ENCODE measurements at places on chromosomes 6 and 20.

- no peak for DNase-seq
Observed at GRCh38 chr6:727856-728255, 34.9 kb upstream of the EXOC2 start.

DNA sequence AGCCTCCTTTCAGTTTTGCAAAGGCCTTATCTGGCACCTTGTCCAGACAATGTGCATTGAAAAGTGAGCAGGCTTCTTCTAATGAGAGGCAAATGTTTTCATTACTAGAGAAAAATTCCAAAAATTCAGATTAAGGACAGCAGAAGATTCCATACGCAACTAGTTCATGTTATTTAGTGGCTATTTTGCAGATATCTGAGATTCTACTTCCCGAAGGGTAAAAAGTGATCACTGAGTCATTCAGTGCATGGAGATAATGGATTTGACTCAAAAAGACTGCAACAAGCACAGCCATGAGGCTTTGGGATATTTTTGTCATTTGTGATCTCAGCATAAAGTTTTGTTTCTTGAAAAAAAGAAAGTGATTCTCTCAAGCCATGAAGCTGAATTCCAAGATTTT, 29.9 kb downstream of the METTL24 start:
- peak; percentile 29 for DNase-seq

- DNase-seq = no peak
Observed at GRCh38 chr6:617456-618100, 39.3 kb downstream of the HUS1B start.

GRCh38 chr20:44590980-44591778, 8.8 kb downstream of the PKIG start:
- no peak for DNase-seq

GRCh38 chr6:15547400-15547799, 115.4 kb downstream of the DTNBP1 start:
- DNase-seq = no peak

DNA sequence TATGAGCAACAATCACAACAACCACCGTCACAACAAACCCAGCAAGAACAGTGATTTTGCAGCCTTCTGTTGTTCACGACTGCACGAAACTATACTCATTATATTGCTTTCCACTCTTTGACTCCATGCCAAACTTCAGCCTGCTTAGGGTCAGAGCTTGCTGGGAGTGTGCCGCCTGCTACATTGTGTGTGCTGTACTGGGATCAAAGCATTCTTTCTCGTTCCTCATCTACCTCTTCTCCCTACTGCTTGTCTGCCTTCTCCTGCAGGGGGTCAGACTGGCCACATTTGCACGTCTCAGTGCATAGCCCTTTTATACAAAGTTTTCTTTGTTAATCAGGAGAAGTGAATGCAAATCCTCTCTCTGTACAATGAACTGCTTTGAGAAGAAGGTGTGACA, 401.6 kb upstream of the CITED2 start:
- peak; percentile 58 for DNase-seq

DNA sequence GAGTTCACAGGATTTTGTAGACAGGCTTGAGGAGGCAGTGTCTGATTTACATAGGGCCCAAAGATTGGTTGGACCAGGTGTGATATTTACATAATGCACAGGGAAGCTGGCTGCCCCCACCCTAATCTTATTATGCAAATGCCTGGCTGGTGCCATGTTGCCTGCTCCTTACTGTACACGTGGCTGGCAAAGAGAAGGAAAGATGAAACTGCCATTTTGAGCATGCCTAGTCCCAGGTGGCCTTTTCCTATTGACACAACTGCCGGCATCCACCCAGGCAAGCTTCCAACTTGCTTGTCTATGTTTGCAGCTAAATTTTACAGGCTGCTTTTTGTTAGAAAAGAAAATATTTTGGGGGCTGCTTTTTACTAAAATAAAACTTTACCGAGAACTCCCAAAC, 174.6 kb downstream of the LMBRD1 start:
- DNase-seq = no peak

DNA sequence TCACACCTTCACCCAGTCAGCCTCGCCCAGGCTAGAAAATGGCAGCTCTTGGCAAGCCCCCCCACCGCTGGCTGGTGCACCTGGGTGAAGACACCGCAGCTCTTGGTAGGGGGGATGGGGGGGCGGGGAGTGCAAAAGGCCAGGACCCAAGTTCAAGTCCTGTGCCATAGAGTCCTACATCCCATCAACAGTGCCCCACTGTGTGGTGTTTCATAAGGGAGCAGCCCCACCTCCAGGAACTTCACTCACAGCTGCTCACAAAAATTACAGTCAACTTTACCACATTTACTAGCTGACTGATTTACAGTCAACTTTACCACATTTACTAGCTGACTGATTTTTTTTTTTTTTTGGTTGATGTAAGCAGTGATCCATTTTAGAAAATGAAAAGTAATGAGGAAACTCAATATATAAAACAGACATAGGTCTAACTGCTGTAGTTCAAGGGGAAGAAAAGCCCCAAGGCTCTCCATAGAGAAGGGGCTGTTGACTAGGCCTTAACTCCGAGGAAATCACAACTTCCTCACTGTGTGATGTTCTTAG, 208.9 kb upstream of the SNX9 start:
- DNase-seq = no peak

GRCh38 chr6:166934174-166934573, 22.2 kb downstream of the RNASET2 start:
- no peak for DNase-seq

DNA sequence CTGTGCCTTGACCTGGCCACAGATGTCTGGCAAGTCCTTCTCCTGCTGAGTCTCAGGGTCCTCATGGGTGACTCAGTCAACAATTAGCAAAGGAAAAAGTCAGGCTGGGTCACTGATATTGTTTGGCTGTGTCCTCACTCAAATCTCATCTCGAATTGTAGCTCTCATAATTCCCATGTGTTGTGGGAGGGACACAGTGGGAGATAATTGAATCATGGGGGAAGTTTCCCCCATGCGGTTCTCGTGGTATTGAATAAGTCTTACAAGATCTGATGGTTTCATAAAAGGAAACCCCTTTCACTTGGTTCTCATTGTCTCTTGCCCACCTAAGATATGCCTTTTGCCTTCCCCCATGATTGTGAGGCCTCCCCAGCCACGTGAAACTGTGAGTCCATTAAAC, 45.7 kb downstream of the PREX1 start:
- no peak for DNase-seq

- peak; percentile 93 for DNase-seq
Observed at GRCh38 chr6:44800171-44800783, 412.8 kb downstream of the CDC5L start.

DNA sequence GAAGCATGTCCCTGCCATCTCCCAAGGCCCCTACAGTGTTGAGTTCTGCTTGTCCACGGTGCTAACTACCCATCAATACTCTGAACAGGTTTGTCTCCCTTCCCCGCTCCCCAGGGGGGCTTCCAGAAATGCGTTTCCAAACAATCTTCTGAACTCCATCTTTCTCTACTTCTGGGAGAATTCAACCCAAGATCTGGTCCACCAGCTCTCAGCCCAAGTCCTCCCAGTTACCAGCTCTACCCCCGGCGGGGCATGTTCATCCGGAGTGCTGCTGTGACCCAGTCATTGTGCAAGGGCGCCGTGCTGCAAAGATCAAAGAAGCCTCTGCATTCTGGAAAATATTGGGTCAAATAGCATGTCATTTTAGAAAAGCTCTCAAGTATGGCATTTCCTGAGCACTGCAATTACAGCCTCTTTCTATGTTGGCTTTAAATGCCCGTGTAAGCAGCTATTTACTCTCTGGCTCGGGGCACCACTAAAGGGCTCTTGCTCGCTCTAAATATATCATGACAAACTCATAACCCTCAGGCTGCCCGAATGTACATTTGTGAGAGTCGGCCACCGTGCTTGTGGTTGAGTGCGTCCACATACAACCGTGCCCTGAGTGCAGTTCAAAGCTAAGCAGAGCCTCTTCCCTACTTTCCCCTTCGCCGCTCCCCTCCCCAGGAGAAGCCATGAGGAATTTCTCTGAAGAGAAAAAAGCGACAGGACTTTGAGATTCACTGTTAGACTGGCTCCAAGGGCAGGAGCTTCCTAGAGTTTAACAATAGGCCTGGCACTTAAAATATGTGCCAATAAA, 71.6 kb downstream of the BANF2 start:
- no peak for DNase-seq

DNA sequence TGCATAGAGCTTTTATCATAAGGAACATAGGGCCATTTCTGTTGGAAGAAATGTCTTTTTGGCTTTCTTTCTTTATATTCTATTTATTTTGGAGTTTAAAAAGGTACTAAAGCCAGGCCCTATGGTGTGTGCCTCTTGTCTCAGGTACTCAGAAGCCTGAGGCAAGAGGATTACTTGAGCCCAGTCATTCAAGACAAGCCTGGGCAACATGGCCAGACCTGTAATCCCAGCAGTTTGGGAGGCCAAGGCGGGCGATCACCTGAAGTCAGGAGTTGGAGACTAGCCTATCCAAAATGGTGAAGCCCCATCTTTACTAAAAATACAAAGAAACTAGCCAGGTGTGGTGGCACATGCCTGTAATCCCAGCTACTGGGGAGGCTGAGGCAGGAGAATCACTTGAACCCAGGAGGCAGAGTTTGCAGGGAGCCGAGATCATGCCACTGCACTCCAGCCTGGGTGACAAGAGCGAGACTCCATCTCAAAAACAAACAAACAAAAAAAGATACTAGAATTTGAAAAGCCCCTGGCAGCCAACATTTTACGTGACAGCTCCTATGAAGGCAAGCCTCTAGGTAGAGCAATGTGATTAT, 80.0 kb downstream of the CBFA2T2 start:
- no peak for DNase-seq

GRCh38 chr6:109298605-109299264, 83.5 kb downstream of the CD164 start:
- DNase-seq = no peak

GRCh38 chr6:144895313-144896278, 610.5 kb downstream of the UTRN start:
- no peak for DNase-seq

DNA sequence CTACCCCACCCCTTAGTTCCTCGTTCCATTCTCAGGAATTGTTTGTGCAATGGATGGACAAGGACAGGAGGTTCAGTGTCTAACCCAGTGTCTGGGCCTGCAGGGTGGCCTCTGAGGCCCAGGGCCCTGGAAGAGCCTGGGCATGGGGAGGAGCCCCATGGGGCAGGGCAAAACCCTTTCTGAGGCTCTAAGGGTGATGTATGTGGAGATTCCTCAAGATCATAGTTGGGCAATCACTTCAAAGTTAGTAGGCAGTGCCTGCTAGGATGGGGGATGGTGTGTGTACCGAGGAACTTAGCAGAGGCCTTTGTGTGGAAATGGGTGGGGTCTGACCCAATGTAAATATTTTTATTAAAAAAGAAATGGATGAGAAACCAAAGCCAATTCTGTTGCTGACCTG, 6.7 kb upstream of the C2 start:
- DNase-seq = no peak

- no peak for DNase-seq
Observed at GRCh38 chr6:163955756-163956155, 541.2 kb downstream of the QKI start.

GRCh38 chr6:44224029-44224964, 902 bp downstream of the SLC29A1 start:
- DNase-seq = peak; percentile 28

DNA sequence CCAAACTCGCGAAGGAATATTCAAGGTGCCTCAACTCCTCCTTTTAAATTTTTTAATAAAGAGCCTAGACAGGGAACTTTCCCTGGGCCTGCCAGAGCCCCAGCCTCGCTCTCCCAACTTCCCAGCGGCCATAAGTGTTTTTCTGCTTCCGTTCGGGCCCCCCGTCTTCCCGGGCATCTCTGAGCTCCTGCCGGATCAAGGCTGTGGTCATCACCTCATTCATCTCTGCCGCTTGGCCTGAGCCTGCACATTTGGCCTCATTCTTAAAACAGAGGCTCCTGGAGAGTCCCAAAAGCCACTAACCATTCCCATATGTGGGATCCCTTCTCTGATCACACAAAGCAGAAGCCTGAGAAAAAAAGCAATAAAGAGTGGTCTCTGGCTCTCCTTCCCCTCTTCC, 969.1 kb upstream of the DEFB115 start:
- no peak for DNase-seq

DNA sequence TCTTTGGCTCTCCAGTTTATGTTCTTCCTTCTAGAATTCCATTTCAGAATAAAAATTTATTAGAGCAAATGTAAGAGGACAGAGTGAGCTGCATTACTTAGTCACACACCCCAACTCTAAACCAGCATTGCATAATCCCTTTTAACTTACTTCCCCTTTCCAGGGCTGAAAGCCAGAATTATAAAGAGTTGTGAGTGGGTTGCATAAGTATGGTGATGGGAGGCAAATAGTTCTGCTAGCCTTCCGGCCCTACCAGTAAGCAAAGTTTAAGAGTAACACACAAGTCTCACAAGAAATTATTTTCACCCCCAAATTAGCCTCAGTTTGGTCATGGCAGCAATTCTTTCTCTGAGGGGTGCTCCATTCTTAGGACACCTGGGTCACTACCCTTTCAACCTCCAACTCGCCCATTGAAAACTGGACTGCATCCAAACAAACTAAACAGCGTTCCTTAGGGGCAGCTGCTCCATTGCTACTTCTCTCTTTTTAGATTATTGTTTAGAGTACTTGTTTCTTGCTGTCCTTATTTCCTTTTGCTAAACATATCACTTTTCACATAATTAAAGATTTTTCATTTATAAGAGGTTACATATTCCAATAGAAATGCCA, 1.6 kb downstream of the KIAA0408 start:
- DNase-seq = peak; percentile 50

GRCh38 chr6:168469521-168469920, 28.5 kb downstream of the SMOC2 start:
- DNase-seq = no peak

- no peak for DNase-seq
Observed at GRCh38 chr6:21214738-21215448, 378.7 kb upstream of the SOX4 start.

- DNase-seq = peak; percentile 78
Observed at GRCh38 chr20:50339466-50339901, 148.9 kb downstream of the CEBPB start.

- DNase-seq = no peak
Observed at GRCh38 chr20:54199283-54199682, 8.6 kb upstream of the PFDN4 start.

- no peak for DNase-seq
Observed at GRCh38 chr20:19108155-19108554, 104.3 kb upstream of the SLC24A3 start.

DNA sequence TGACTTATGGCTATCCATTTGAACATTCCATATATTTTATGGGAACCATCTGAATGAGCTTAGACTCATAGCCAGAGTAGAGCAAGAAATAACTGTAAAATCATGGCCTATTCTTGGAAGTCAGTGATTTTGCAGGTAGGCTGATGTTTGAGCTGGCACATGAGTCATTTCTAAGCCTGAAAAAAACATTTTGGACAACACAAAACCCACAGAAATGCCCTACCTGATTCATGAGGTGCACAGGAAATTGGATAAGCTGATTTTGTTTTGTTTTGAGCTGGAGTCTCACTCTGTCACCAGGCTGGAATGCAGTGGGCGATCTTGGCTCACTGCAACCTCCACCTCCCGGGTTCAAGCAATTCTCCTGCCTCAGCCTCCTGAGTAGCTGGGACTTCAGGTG, 443.0 kb downstream of the PKHD1 start:
- peak; percentile 10 for DNase-seq

- no peak for DNase-seq
Observed at GRCh38 chr6:41713650-41714291, 21.6 kb downstream of the TFEB start.
